Central memory CD8-positive, alpha-beta T cell (primary cell): ENCODE measurements at places on chromosomes 2 and 18.

- H3K27ac ChIP-seq, result peak overlapping the region; percentile 13
- no peaks in the 10 kb centered on the region for H3K27me3 ChIP-seq
- peaks cover 40% of the 10 kb centered on the region for H3K36me3 ChIP-seq
- H3K4me1 ChIP-seq, result peaks cover 76% of the 10 kb centered on the region
- DNase-seq, result no peak
Measured at GRCh38 chr2:191066197-191066918, 52.4 kb upstream of the STAT1 start.

DNA sequence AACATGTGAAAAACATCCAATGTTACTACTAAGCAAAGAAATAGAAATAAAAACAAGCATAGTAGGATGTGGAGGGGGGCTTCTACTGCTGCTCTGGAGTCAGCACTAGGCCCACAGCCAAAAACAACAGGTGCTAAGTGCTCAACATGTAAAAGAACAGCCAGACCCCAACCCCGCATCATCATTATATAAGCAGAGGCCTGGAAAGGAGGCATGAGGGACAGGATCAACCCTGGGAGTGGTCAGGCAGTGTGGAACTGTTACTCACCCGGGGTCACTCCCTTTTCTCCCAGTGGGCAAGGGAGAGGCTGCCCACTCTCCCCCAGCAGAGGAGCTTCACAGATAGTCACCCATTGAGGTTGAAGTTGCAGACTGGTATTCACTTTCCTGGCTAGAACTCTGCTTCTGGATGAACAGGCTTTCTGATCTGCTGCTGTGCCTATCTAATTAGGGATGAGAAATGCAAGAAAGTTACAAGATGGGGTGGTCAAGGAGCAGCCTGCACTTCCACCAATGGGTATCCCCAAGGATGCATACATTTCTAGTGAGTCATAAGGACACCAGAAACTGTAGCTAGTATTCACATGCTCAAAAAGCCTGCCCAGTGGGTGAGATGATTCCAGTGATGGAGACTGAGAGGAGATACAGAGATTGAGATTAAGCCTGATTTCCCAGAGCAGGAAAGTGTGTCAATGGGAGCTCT, 480.1 kb upstream of the TCF4 start:
- H3K4me3 ChIP-seq, result no peak overlapping the region
- no peak overlapping the region for H3K27ac ChIP-seq

DNA sequence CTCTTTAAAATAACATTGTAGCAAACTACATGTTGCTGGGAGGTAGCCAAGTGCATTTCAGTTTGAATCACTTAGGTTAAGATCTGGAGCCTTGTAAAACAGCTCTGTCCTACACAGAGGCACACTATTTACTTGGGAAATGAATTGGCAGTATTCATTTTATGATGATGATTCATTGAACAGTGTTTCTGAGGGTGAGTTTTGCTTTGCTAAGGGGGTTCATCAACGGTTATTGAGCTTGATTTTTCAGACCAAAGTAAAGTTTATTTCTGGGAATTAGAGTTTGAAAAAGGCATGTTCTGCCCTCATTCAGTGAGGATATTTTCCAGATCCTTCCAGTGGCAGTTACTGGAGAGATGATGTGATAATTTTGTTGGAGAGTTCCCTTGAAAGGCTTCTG, 55.6 kb downstream of the CCDC85A start:
- no peak overlapping the region for H3K4me3 ChIP-seq
- no peaks in the 10 kb centered on the region for H3K36me3 ChIP-seq
- H3K4me1 ChIP-seq, result no peaks in the 10 kb centered on the region
- no peak for DNase-seq
- no peak overlapping the region for H3K27ac ChIP-seq

GRCh38 chr18:2192562-2192961, 378.7 kb downstream of the METTL4 start:
- H3K27ac ChIP-seq, result no peak overlapping the region
- no peak overlapping the region for H3K4me3 ChIP-seq
- no peaks in the 10 kb centered on the region for H3K36me3 ChIP-seq
- H3K4me1 ChIP-seq, result no peaks in the 10 kb centered on the region
- peaks cover 3% of the 10 kb centered on the region for H3K27me3 ChIP-seq

- no peak overlapping the region for H3K27ac ChIP-seq
- H3K4me3 ChIP-seq, result no peak overlapping the region
- H3K36me3 ChIP-seq, result peaks cover 1% of the 10 kb centered on the region
Measured at GRCh38 chr2:113337809-113338208, 59.1 kb upstream of the PAX8 start.
